GM03348 (cell line): ENCODE measurements at places on chromosomes 12 and 14.

- DNase-seq = peak; percentile 74
These were observed 601 bp downstream of the KLC1 start for GRCh38 chr14:103629503-103630121.

DNA sequence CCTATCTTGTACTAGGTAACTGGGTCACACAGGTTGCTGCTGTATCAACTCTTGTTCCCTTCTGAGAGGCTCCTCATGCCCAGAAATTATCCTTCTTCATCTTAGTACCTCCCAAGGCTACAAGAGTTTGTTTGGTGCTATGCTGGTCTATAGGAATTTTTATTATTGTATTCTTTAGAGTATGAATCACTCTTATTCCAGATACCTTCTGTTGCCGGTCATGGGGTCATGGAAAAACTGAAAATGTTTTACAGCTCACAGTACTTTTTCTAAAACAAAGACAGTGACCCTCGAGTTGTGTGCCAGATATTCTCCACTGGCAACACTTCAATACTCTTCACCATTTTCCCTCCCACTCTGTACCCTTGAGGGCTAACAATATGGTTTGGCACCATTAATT is 1598.0 kb upstream of the TMEM132C start:
- DNase-seq = peak; percentile 10

DNA sequence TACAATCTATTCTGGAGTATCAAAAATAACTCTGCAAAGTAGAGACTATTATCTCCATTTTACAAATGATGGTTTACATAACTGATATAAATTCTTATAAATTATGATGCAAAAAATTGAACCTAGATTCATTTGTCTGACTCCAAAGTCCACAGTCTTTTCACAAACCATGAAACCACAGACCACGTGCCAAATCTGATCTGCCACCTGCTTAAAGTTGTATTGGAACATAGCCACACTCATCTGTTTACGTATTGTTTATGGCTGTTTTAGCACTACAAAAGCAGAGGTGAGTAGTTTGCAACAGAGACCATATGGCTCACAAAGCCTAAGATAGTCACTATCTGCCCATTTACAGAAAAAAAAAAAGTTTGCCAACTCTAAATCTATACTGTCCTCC is 105.3 kb downstream of the KCNH5 start:
- DNase-seq = no peak

DNA sequence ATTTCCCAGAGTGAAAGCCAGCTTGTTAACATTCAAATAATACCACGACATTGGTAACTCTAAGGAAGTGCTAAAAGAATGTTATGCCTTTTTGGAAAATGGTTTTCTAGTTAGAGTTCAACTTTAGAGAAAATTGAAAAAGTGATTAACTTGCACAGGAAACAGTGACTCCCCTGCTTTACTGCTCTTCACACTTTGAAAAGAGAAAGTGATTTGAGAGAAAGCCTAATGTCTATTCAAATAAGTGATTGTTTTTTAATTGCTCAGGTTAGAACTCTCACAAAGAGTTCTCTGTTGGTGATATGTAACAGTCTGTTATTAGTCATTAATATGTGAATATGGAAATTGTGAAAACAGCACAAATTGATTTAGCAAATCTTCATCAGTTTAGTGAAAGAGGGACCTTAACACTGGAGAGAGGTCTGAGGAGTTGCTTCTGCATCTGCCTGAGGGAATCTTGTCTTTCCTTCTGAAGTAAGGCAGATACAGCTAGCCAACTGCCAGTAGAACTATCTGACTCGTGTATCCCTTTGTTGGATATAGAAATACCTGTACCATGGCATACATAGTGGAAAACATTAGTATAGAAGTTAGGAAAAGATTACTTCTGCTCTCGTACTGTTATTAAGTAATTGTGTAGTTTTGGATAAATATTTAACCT is 25.5 kb downstream of the ATF7IP start:
- no peak for DNase-seq

DNA sequence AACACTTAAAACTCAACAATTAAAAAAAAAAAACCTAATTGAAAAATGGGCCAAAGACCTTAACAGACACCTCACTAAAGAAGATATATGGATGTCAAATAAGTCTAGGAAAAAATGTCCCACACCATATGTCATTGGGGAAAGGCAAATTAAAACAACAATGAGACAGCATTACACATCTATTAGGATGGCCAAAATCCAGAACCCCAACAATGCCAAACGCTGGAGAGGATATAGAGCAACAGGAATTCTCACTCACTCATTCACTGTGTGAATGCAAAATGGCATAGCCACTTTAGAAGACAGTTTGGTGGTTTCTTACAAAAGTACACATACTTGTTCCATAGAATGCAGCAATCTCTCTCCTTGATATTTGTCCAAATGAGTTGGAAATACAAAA is 173.7 kb downstream of the SLC25A21 start:
- no peak for DNase-seq

DNA sequence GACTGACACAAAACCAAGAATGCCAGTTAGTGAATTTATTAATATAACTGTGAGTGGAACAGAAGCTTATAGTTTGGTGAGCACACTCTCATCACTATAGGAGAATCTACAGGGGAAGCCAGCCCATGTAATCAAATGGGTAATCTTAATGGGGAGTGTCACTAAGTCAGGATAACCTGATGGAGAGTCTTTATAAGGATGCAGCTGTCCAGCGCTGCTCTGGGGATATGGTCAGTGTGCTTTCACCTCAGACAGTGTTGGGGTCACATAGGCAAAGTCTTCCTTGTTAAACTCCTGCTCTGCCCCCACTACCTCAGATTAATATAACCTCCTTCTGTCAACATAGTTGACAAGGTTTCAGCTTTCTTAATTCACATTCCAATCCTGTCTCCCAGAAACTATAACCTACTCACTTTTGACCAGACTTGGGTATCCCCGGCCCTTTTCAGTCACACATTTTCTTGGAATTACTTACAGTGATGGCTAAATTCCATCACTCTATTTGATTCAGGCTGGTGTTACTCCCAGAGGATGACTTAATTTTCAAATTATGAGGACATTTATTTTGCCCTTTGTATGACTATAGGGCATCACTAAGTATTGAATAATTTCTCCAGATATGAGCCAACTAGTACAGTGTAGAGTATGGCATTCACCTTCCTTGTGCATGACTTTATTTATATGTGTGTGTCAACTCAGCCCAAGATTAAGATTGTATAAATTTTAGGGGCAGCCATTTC is 13.2 kb downstream of the STK38L start:
- DNase-seq = peak; percentile 24

DNA sequence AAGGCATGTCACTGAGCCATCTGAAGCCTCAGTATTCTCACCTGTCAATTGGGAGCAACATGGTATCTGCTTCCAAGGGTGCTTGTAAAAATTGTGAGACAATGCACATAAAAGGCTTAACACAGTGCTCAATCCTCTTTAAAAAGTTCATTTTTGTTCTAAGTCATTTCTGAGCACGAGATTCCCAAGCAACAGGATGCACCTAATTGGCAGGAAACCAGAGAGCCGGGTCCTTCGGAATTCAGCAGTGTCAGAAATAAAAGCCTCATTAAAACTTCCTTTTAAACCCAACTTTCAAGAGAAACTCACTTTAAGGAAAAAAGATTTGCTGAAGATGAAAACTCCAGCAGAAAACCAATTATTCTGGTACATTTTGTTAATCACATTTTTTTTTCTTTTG is 112.4 kb upstream of the NOS1 start:
- DNase-seq = no peak
